Stimulated activated CD8-positive, alpha-beta memory T cell treated with anti-CD3 and anti-CD28 coated beads, Interleukin-15, amount 100 ng/mL, for 48 hours (primary cell): ENCODE measurements at places on chromosomes 12 and 14.

DNA sequence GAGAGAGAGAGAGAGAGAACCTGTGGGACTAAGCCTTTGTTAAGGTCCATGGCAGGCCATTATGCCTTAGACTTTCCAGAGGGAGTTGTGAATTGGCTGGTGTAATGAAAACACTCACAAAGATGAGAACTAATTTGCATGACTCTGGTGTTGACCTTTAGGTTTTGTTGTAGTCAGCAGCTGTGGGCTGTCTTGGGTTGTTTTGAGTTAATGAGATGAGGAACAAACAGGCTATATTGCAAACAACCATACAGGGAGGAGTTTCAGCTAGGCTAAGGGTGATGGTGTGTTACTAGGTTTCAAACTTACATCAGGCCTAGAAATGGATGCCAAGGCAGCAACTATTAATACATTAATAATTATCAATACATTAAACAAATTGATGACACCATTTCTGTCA is 26.3 kb downstream of the ATXN7L3B start:
- DNase-seq, result no peak

- no peak for DNase-seq
Observed at GRCh38 chr12:10027311-10027710, 3.2 kb upstream of the CLEC9A start.

- DNase-seq, result no peak
Observed at GRCh38 chr14:101373690-101374295, 187.5 kb upstream of the DIO3 start.

- DNase-seq, result peak; percentile 77
Observed at GRCh38 chr12:48814262-48815125, 3.8 kb upstream of the CACNB3 start.

DNA sequence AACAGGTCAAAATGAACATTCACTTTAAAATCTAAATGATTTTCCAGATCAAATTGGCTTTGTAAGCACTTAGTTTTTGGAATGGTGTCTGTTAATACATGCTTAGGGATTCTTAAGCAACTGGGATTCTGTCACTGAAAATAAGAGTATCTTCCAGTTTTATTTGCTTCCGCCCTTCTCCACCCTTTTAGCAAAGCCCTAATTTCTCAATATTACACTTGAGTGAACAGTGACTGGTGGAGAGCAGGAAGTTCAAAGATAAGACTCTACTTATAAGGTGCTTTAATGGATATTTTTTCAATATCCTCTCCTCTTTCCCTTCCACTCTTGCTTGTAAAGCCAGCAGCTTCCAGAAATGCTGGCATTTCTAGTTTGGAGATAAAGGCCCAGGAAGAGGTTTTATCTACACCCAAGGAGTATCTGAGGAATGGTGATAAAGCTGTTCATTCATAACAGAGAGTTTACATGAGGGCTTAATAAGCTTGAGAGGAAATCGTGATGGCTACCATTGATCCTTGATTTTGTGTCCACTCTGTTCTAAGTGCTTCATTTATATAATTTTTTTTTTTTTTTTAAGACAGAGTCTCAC is 265.9 kb upstream of the PRICKLE1 start:
- DNase-seq, result no peak

GRCh38 chr14:104632781-104633180 is 28.2 kb upstream of the TMEM179 start:
- DNase-seq, result no peak
